ENCODE measurements at places on chromosomes 16 and 17.

- DNase-seq = peak; percentile 31
Measured at GRCh38 chr17:27236717-27237315, 57.1 kb upstream of the WSB1 start.

- no peak for DNase-seq
Measured at GRCh38 chr17:40862985-40863733, 3.9 kb downstream of the KRT12 start.

DNA sequence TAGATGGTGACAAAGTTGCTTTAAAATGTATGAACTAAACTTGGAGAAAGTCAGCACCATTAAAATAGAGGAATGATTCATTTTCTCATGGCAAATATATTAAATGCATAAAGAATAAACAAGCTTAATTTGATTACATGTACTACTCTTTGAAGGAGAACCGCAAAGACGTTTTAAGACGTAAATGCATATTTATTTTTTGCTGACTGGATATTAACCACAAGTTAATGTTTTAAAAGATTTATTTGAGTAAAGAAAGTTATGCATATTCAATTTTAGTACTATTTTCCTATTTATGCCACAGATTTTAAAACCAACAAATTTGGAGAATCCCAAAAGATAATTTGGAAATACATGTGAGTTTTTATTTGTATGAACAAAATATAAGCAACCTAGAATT, 1121.9 kb downstream of the CDH8 start:
- DNase-seq = no peak

GRCh38 chr16:2422123-2422867, 7.0 kb upstream of the CCNF start:
- no peak for DNase-seq
